ENCODE measurements at places on chromosomes 4 and X.

- no peak for DNase-seq
Observed at GRCh38 chrX:9486786-9487387, 22.0 kb downstream of the TBL1X start.

DNA sequence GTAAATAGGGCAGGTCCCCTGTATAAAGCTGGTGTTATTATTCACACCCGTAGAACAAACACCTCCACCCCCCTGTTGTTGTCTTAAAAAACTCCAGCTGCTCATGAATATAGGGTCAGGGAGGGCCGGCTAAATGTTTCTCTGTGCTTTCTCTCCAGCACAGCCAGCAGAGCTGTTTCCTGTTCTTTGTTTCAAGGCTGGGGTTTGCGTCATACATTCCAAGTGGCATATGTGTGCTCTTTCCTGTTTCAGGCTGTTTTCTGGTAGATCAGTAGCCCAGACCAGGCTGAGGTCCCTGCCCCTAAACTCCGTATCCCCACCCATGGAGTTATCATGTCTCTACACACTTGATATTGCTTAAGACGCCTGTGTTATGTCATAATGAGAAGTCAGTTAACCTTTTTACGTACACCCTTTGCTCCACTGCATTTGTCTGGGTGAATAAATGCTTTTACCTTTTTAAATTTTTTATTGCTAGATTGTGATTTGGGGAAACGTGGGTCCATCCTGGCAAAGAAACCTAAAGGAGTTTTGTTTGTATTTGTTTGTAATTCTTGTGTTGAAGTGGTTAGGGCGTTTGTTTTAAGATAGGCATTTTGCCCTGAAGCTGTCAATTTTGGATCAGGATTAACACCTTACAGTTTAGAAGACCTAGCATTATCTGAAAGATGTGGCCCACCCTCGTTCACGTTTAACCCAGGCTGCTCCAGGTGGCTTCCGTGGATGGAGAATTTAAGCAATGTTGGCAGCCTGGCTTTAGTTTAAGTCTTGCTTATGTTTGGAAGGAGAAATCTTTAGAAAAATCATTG, 3.3 kb downstream of the KLF3 start:
- DNase-seq: peak; percentile 92

DNA sequence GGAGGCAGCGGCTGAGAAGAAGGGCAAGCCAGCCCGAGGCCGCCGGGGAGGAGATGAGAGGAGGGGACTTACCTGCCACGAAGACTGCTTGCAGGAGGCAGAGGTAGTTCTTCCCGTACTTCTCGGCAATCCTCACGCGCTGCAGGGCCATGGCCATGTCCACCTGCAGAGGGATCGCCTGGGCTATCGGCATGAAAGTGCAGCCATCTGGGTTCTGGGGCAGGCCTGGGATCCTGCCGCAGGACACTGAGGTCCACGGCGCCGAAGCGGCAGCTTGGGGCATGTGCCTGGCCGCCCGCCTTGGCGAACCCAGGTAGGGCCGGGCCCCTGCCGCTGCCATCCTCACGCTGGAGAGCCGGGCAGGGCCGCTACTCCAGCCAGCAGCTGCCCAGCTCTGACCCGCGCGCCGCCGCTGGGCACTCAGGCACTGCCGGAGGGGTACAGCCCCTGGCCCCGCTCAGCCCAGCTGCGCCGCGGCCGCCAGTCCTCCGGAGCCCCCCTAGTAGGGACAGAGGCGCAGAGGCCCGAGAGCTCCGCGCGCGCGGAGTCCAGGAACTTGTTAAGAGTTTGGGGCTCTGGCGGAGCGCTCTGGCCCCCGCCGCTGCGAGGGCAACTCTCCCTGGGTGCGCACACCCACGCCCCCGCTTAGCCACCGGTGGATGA, 16.0 kb downstream of the MCF2 start:
- DNase-seq: no peak

- DNase-seq: no peak
Observed at GRCh38 chr4:61431131-61431530, 231.0 kb downstream of the ADGRL3 start.

DNA sequence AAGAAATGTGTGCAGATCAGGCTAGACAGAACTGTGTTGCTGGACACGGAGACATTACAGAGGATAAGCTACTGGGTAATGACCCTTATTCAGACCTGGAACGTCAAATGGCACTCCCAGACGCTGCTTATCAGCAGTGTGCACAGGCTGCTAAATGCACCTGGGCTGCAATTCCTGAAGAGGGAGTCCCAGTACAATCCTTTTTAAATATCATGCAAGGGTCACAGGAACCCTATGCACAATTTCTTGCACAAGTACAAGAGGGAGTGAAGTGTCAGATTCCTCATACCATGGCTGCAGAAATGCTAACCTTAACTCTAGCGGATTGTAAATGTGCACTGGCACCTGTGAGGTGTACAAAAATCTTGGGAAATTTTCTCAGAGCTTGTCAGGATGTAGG, 16.9 kb downstream of the SPIN2B start:
- no peak for DNase-seq

GRCh38 chr4:131084997-131085396, 1989.0 kb downstream of the C4orf33 start:
- no peak for DNase-seq

GRCh38 chrX:154517101-154517781, 1.2 kb upstream of the FAM3A start:
- DNase-seq: no peak

- no peak for DNase-seq
Observed at GRCh38 chr4:88158489-88159228, at the start of gene ABCG2. TSS of gene ABCG2 (minus strand) at chr4:88158639. CDS start at chr4:88139995, 18,644 bp downstream.

- no peak for DNase-seq
Observed at GRCh38 chrX:21398426-21398825, 24.2 kb downstream of the CNKSR2 start.

DNA sequence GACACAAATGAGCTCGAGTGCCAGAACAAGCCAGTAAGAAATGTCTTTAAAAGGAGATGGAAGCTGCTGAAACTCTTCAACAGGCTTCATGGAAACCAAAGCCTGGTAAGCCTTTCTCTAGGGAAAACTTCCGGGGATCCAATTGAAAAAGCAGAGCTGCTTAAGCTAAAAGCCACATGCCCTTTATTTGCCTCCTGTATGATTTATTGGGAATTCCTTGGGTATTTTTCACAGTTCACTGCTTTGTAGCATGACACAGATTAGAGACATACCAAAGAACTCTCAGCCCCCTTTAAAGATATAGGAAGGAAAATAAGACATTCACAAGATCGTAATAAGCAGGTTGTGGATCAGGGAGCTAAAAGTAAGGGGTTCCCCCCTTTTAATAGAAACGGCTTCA, 6.5 kb upstream of the ARHGAP6 start:
- no peak for DNase-seq

DNA sequence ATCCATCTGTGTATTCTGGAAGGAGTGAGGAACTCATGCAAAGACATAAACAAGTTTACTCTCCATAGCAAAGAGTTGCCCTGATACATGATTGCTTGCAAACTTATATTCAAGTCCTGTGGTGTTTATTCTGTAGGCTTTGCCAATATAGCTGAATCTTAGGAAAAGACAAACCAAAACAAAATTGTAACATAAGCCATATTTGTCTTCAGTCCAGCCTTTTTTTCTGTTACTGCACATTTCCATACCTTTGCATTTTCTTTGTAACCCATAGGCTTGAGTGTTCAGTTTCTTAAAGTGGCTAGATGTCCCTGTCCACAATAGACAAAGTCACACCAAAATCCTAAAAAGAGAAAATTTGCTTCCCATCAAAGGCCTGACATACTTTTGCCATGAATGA, 120.4 kb downstream of the PPARGC1A start:
- DNase-seq: no peak

GRCh38 chr4:39047681-39048080, 14.4 kb upstream of the KLHL5 start:
- no peak for DNase-seq

DNA sequence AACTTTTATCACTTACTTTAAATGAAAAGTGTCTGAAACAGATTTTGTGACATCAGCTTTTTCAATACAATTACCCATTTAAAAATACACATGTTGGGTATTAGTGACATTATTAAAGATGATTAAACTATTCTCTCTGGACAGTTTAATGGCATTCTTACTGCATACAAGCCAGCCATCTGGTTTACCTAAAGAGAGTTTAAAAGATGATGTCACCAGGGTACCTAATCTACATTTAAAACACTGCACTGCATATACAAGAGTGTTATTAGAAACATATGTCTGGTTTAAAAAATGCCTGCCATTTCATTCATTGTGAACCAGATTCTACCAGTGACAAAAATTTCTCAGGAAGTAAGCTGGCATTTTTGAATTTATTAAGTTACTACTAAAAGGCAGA, 919.1 kb downstream of the ADGRL3 start:
- DNase-seq: no peak

DNA sequence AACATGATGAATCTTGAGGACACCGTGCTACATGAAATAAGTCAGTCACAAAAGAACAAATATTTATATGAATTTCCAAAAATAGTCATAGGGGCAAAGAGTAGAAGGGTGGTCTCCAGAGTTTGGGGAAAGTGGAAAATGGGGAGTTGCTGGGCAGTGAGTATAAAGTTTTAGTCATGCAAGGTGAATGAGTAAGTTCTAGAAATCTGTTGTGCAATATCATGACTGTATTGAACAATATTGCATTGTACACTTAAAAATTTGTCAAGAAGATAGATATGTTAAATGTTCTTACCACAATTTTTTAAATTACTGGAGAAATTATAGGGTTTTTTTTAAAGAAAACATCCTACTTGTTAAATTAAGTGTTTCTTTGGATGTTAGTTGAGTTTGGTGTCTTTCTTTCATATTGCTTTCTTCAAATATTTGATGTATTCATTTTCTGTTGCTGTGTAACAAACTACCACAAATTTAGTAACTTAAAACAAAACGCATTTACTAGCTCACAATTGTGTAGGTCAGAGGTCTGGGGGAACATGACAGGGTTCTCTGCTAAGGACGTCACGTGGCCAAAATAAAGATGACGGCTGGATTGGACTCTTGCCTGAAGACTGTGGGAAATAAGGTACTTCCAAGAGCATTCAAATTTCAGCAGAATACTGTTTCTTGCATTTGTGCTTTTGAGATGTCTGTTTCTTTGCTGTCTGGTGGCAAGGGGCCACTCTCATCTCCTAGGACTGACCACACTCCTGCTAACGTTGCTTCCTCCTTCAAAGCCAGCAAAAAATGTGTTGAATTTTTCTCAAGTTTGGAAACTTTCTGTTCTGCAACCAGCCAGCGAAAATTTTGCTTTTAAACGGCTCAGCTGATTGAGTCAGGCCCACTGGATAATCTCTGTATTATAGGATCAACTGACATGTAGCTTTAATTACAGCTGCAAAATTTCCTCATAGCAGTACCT, 76.7 kb downstream of the CPEB2 start:
- DNase-seq: no peak

- DNase-seq: no peak
Observed at GRCh38 chr4:161393602-161394001, 770.2 kb downstream of the FSTL5 start.

DNA sequence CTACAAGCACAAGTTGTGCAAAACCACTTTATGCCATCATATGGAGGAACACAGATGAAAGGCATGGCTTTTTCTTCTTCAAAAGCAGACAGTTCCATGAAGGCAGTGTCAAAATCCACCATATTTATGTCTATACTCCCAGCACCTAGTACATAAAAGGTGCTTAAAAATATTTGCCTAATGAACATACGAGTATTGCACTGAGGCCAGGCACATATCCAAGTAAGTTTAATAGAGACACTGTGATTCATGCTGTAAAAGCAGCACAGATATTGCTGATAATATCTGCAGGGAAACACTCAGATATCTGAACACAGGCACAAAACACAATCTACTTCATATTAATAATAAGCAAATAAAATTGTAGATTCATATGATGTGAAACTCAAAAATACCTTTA, 48.1 kb upstream of the CXCL8 start:
- no peak for DNase-seq

DNA sequence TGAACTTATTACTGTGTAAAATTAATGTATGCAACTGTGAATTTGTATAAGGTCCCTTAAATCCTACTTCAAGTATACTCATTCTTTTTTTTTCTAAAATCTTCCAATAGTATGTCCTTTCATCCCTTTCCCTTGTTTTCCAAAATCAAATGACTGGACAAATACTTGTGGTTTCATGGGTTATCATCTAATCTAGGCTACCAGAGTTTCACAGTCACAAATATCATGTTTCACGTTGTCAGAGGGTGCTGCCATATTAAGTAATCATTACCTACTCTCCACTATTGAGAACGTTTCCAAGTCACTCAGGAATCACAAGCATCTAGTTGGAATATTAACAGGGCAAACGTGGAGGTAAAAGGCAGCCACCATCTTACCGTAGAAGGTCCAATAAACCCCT, 1235.0 kb upstream of the TENM3 start:
- DNase-seq: no peak

DNA sequence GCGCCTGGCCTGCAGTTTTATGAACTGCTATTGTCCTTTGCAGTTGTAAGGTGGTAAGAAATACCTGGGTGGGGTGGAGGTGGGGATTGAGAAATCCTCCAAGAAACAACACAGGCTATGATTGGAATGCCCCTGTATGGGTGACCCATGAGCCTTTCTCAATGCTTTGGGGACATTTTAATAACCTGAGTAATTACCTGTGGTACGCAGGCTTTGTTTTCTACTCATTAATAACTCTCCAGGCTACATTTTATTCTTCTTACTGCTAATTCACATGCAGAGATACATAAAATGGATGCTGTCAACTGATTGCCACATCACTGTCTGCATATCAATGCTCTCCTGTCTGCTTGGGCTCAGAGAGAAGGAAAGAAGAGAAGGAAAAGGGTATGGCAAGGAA, 41.8 kb downstream of the PHEX start:
- no peak for DNase-seq

- no peak for DNase-seq
Observed at GRCh38 chr4:47287735-47288134, 175.8 kb downstream of the COMMD8 start.

DNA sequence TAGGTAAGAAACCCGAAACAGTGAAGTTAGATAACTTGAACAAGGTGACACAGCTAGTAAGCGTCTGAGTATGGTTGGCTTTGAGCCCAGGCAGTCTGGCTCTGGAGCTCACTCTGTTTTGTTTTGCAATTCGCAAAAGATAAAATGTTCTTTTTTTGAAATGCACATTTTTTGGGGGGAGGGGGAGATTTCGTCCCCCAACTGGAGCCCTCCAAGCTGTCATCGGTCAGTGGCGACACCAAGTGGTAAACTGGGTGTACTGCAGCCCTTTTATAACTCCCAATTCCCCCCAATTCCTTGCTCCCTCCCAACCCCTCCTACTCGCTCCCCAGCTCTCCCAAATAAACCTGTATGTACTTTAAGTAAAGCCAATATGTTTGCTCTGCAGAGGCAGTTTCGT, 2.8 kb upstream of the CLCN5 start:
- DNase-seq: peak; percentile 21

- no peak for DNase-seq
Observed at GRCh38 chrX:107674480-107675364, 46.4 kb downstream of the PRPS1 start.

DNA sequence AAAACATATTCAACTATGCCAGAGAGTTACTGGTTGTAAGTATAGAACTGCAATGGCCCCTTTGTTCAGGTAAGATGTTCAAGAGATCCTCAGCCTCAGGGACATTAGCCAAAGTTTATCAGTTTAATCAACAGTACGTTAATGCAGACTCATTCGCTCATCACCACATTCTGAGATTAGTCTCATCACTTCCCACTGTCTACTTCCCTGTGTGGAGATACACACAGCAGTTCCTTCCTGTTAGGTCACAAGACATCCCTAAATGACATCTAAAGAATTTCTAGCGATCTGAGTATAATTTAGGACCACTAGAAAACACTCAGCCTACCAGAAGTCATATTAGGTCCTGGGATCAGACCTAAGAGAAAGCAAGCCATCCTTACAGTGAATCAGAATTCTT, 10.4 kb downstream of the SLC10A7 start:
- no peak for DNase-seq

- DNase-seq: no peak
Observed at GRCh38 chr4:179601671-179602070, 2159.4 kb upstream of the AGA start.
